Osteoblast (primary cell): ENCODE measurements at places on chromosomes 2 and 18. TPM values are rescaled to one million over a fixed set of nuclear protein-coding genes. Genes with fewer than 3 reads are reported as not detected.

DNA sequence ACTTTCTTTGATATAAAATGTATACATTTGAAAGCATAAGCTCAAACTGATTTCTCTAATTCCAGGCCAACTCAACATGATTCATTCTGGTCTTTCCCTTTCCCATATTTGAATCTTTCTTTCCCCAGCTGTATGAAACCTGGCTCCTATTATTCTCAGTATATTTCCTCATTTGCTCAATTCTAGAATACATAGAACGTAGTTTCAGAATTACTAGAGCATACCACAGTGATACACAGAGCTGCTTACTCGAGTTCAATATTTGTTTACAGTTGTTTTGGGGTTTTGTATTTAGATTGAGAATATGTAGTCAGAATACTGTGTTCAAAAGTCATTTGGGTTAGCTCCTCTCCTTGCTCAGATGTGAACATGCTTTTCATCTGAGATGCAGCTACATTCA, 43.0 kb downstream of the TNFRSF11A start:
- DNase-seq: no peak

DNA sequence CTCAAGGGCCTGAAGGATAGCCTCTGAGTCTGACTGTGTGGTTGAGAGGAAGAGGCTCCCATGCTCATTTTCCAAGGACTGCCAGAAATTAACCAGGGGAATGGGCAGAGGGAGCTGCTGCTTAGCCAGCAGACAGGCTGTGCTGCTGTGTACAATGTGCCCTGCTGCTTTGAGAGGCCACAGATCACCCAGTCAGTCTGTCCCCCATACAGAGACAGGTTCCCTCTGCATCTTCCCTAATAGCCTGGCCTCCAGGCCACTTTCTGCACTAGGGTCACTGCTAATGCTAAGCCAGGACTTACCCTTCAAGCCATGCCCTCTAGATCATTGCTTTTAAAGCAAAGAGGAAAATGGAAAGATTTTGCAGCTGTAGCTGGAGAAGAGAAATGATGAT, 341.1 kb downstream of the CYRIA start:
- DNase-seq: no peak

GRCh38 chr18:31429623-31430022, 17.9 kb upstream of the DSG3 start:
- no peak for DNase-seq

- no peak for DNase-seq
Measured at GRCh38 chr2:136259551-136259950, 141.6 kb upstream of the CXCR4 start.

DNA sequence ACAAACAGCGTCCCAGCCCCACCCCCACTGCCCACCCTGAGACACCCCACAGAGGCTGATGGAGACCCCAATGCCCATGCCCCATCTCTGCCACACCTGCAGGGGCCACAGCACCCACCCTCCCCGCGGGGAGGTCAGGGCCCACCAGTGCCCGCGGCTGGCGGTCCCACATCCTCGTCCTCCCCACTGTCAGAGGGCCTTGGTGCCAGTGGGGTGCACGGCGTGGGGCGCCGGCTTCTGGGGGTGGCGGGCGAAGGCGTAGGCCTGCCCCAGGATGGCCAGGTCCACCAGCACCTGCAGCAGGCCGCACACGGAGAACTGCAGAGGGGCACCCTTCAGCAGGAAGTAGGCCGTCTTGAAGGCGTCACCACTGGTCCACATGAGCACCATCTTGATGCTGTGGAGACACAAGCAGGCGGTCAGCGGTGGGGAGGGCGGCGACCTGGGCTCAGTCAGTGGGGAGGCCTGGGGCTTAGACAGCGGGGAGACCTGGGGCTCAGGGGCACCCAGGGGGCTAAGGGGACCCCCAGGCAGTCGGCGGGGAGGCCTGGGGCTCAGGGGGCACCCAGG, 47.6 kb downstream of the SLC66A2 start:
- peak; percentile 70 for DNase-seq

Gene LIMS3
- total RNA-seq: 3.2 and 7.2 TPM in 2 replicates

DNA sequence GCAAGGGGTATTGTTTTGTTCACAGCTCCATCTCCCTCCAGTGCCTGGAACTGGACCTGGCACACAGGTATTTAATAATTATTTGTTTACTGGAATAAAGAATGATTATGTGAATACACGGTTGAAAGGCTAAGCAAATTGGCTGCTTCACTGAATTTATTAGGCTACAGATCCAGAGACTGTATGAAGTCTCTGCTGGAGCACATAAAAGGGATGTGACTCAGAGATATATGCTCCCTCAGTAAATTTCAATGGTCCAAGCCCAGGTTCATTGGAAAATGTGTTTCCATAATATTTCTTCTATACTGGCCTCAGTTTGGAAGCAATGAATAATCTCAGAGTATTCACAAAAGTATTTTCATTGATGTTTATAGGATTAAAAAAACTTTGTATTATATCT, 121.5 kb upstream of the SCN1A start:
- no peak for DNase-seq

DNA sequence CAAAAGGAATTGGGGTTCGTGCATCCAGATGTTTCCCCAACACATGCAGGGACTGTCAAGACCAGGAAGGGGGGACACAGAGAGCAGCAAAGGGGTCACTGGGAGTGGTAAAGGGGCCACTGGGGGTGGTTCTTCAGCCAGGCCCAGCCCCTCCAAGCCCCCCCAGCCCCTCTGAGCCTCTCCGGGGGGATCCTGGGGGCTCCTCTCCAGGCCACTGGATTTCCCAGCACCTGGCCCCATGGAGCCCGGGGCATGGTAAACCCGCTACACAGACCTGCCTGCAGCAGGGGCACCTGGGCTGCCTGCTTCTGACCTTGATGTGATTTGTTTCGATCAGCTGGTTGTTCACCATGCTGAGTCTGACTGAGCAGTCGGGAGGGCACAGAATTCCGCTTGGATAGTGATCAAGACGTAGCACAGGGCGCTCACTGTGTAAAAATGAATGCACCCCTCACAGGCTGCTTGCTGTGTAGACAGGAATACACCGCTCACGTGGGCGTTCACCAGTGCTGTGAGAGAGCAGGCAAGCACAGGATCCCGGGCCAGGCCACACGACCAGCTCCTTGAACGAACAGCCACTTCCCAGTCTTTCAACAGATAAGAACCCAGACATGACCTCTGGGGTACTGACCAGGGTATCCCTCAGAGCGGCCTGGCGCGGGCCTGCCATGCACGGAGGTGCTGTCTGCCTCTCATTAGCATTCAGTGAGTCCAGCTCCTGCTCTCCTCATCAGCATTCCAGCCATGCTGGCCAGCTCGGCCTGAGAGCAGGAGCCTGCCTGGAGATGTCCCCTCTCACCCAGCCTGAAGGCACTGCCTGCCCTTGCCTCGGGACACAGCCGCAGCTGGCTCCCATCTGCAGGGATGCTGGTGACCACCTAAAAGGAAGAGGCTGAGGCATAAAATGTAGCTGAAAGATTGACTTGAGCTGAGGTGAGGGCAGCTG, 73.3 kb upstream of the OTOS start:
- DNase-seq: peak; percentile 86

- peak; percentile 88 for DNase-seq
Measured at GRCh38 chr2:237693291-237693994, 66.1 kb downstream of the LRRFIP1 start.

GRCh38 chr2:101803128-101803527, 105.6 kb downstream of the MAP4K4 start:
- DNase-seq: no peak

DNA sequence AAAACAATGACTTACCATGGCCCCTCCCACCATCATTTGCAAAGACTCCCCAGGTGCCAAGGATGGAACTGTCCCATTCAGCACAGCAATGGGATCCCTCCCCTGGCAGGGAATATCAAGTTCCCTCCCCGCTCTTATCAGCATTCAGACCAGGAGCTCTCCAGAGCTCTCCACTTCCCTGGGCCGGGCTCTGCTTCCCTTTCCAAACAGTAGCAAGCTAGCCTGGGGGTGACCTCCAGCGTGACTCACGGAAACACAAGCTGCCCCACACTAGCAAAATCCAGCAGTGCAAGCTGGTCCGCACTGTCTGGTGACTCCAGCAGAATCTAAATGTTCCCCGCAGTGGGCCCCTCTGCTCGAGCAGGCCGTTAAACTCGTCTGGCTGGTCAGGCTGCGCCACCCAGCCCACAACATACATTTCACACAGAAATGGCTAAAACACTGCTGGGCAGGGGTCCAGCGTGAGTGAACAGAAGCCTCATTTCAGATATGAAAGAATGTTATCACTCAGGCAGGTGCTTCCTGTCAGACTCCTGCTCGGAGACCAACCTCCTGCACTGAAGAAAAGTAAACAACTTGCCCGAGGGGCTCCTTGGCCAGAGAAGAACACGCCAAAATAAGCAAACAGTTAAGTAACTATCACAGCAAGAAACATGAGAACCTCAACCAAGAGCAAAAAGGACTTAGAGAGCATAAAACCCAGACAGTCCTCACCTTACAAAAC, 33.9 kb downstream of the STAT1 start:
- DNase-seq: no peak

DNA sequence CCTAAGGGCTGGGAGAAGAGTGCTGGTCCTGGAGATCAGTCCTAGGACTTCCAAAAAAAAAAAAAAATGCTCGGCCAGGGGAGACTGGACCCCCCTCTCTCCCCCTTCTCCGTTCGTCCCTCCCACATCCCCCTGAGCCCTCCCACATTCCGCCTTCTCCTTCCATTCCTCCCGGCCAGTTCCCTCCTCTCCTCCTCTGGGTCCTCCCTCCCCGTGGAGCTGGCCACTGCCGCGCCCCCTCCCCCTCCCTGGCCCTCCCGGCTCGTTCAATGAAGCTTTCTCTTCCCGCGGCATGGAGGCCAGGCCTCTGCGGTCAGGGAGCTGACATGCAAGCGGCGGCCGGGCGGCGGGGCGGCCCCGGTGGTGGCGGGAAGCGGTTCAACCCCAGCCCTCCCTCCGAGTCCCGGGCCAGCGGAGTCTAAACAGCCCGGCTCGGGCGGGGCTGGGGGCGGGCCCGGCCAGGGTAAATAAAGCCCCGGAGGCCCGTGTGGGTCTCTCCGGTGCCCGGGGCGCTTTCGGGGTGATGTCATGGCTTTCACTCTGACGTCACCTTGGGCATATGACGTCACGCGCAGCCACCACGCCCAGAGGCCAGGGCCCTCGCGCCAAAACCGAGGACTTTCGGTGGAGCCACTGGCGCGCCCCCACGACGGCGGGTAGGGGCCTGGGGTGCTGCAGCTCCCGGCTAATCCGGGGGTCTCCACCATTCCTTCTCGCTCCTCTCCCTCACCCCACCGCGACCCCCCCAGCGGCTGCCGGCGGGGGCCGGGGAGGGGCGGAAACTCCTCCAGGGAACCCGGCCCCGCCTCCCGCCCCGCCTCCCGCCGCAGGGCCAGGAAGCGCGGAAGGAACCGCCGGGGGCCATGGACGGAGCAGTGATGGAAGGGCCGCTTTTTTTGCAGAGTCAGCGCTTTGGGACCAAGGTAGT, at the start of the genes DOK1 and LOXL3:
Gene DOK1, plus strand, starts transcription at position 829 of the 928 bp plus-strand sequence. Its CDS starts 35 bp downstream, at position 864.
Gene LOXL3, minus strand, starts transcription at position 51 of the 928 bp plus-strand sequence. CDS start 1,308 bp downstream, outside the sequence.
- peak; percentile 99 for DNase-seq

- no peak for DNase-seq
Measured at GRCh38 chr2:24621779-24622538, 130.9 kb downstream of the NCOA1 start.
